Upper lobe of right lung (tissue), 1 donor: ENCODE measurements at places on chromosomes 12 and 14. TPM values are rescaled to one million over a fixed set of nuclear protein-coding genes. Genes with fewer than 3 reads are reported as not detected.

Gene FITM1
- total RNA-seq: 1.1 TPM

Gene SLC17A8
- total RNA-seq: 0.14 TPM

Gene BMP4
- 12.3 TPM for total RNA-seq

Gene LTB4R
- total RNA-seq: 9.8 TPM

Gene KIF5A
- 0.14 TPM for total RNA-seq

Gene STXBP6
- total RNA-seq: 27.4 TPM

Gene HOXC12
- total RNA-seq: not detected

Gene SLC7A7
- 84.4 TPM for total RNA-seq

Gene FAM222A
- 6.2 TPM for total RNA-seq

Gene SLC5A8
- 2.8 TPM for total RNA-seq

Gene KCNC2
- total RNA-seq: not detected

Gene PLXNC1
- total RNA-seq: 15.7 TPM

Gene KRT71
- total RNA-seq: not detected

Gene ANO2
- total RNA-seq: 36.8 TPM

Gene STYK1
- total RNA-seq: 0.93 TPM

Gene FGF6
- not detected for total RNA-seq

Gene SELPLG
- total RNA-seq: 31.9 TPM

Gene PLEKHH1
- total RNA-seq: 2.3 TPM

Gene SIX1
- 0.14 TPM for total RNA-seq

Gene KRT5
- total RNA-seq: 8.8 TPM

Gene GLS2
- 5.5 TPM for total RNA-seq

Gene PPFIBP1
- total RNA-seq: 136 TPM

Gene BMAL2
- 6.9 TPM for total RNA-seq

Gene AHNAK2
- 13.7 TPM for total RNA-seq

Gene RERGL
- total RNA-seq: 0.72 TPM

Gene EXOC3L4
- 4.2 TPM for total RNA-seq

Gene FAM90A1
- total RNA-seq: 0.43 TPM

Gene CHGA
- not detected for total RNA-seq

Gene GPR137C
- 1.5 TPM for total RNA-seq

Gene KRT77
- not detected for total RNA-seq

Gene SLCO1A2
- 9.2 TPM for total RNA-seq

Gene ASPG
- 5.3 TPM for total RNA-seq

Gene RERG
- 19.6 TPM for total RNA-seq
